Cortex of kidney (tissue), 1 donor: ENCODE measurements at places on chromosomes 12 and 14.

DNA sequence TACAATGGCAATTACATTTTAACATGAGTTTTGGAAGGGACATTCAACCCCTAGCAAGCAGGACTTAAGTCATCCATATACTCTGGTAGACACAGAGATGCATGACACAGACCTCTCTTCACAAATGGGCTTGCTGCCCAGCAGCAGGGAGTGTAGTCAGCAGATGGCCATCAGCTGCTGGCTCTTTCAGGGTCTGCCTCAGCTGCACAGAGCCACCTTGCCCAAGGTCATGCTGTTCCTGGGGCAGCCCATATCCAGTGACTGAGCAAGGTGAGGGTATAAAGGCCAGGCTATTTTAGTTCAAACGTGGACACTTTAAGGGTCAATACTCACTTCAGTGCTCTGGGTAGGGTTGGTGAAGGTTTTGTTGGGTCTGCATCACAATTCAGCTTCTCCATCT is 58.3 kb upstream of the JDP2 start:
- no peak for DNase-seq

- DNase-seq, result no peak
These were observed 42.1 kb downstream of the DYRK2 start for GRCh38 chr12:67690656-67691055.

- DNase-seq, result no peak
These were observed 144.7 kb downstream of the GPHN start for GRCh38 chr14:66652525-66653106.

DNA sequence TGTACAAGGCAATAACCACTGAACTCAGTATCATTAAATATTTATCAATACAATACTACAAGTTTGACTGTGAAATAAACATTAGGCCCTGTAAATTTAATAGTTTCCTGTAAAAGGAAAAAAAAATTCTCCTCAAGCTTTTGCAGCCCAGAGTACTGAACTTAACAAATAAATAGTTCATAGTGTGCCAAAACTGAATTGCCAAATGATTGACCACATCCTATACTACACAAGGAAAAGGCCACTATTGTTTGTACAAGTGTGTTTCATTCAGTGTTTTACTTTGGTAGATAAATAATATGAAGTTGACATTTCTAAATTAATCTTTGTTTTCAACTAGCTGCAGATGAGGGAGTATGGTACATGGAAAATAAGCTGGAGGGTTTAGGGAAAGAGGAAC is 379.6 kb downstream of the FLRT2 start:
- no peak for DNase-seq

GRCh38 chr12:110916295-110916875 is 4.0 kb downstream of the MYL2 start:
- DNase-seq, result no peak

- DNase-seq, result no peak
These were observed 28.4 kb upstream of the BDKRB2 start for GRCh38 chr14:96176275-96176674.

- no peak for DNase-seq
These were observed 1356.0 kb upstream of the SEL1L start for GRCh38 chr14:82889701-82890100.

DNA sequence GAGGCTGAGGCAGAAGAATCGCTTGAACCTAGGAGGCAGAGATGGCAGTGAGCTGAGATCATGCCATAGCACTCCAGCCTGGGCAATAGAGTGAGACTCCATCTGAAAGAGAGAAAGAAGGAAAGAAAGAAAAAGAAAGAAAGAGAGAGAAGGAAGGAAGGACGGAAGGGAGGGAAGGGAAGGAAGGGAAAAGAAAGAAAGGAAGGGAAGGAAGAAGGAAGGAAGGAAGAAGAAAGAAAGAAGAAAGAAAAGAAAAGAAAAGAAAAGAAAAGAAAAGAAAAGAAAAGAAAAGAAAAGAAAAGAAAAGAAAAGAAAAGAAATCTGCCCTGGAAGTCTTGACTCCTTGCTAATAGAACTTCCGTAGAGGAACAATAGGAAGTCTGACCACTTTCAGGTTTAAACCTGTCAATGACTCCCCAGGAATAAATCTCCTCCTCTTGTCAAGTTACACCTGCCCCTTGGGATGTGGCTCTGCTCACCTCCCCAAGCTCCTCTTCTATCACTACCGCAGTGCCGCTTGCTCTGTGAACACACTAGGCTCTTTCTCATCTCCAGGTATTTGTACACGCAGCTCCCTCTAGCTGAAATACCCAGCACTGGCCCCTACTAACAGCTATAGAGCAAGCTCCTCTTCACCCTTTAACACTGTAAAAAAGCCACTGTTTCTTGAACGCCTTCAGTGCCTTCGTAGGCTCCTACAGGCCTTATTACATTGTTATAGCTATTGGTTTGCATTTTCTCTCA is 773.1 kb upstream of the TBX3 start:
- no peak for DNase-seq

DNA sequence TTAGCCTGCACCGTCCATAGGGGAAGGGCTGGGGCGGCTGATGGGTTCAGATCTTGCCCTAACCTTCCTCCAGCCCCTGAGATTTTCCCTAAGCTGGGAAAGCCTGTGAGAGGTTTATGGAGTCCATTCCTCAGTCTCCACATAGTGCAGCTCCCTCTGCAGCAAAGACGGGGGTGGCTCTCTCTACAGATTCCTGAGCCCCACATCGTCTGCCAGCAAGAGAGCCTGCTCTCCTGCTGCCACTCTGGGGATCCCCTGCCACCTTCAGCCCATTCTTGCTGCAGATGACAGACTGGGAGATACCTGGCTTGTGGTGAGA is 3.1 kb downstream of the SMIM41 start:
- no peak for DNase-seq

DNA sequence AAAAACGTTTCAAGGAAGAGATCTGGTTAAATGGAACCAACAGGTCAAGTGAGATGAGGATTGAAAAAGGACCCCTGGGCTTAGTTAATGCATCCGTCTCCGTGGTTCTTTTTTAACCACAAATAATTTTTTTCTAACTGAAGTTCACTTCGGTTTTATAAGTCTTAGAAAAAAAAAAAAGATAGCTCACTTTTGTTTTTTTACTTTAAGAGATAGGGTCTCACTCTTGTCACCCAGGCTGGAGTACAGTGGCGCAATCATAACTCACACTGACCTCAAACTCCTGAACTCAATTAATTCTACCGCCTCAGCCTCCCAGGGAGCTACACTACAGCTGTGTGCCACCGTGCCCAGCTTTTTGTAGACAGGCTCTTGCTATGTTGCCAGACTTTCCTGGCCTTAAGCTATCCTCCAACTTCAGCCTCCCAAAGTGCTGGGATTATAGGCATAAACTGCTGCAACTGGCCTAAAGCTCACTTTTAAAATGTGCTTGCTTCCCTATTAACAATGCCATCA is 11.8 kb downstream of the HNRNPC start:
- no peak for DNase-seq

DNA sequence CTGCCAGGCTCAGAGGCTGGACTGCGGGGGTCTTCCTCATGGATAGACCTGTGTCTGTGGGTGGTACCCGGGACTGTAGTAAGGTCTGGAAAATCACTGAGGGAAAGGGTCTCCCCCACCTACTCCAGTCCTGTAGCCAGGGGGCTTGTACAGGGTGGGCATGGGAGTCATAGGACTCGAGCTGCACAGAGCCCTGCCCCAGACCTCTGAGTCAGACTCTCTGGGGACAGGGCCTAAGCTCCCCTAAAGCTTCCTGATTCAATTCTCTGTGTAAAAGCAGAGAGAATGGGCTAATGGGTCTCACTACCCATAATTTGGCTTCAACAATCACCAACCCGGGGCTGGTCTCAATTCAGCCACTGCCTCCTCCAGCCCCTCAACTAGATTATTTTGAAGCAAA is 27.0 kb downstream of the LRTM2 start:
- DNase-seq, result no peak

- DNase-seq, result no peak
These were observed 10.6 kb upstream of the MAP4K5 start for GRCh38 chr14:50542941-50543418.

DNA sequence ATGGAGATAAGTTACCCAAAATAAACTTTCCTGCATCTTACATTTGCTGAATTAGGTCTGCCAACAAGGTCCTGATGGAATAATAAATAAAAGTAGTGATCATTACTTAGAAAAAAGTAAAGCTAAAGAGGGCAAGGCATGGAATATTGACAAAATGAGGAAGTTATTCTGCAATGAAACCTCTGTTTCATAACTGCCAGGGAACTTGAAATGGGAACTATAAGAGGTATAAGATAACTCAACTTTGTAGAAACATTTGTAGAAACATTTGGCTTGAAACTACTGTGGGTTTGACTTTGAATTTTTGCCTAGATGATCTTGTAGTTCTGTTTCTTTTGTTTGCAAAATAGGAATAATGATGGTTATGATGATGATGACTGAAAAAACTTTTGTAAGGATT is 18.7 kb upstream of the YBX3 start:
- DNase-seq, result no peak

DNA sequence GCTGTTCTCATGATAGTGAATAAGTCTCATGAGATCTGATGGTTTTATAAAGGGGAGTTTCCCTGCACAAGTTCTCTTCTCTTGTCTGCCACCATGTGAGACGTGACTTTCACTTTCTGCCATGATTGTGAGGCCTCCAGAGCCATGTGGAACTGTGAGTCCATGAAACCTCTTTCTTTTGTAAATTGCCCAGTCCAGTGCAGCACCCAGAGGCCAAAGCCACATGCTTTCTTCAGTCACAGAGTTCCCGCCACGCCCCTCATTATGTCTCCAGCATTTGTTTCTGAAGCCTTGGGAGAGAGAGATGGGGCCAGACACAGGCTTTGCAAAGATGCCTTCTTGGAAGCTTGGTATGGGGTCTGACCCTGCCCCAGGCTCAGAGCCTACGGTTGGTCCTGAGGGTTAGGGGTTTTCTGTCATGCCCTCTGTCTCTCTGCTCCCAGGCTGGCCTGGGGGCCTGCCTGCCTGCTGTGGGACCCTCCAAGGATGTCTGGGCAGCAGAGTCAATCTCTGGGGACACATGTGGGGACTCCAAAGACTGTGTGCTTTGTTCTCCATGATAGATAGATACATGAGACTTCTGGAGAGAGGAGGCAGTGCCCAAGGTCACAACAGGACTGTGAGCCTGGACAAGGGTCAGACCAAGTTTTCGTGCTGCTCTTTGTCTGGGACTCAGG is 114.1 kb upstream of the PRMT8 start:
- DNase-seq, result no peak

DNA sequence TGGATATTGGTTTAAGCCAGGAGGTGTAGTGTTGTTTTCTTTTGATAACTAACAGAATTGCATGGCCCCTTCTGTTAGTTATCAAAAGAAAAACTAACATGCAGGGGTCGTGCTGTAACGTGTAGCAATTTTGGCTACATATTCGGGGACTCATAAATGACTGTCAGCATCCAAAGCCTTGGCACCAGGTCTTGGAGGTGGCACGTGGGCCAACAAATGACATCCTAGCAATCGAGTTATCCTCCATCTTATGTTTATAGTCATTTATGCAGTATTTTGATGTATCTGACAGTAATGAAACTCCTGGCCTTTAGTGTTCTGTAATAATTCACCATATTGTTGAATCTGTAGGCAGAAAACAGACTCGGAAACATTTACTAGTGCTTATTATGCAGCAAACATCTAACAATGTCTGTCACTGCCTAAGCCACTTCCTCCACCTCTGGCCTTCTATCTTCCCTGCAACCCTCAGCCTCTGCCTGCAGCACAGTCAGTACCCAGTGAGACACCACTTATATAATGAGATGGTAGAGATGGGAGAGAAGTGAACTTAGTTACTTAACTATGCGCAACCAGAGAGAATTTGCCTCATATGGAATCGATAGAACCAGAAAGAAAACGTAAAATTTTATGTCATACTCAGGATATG is 184.6 kb downstream of the AEBP2 start:
- DNase-seq, result no peak

DNA sequence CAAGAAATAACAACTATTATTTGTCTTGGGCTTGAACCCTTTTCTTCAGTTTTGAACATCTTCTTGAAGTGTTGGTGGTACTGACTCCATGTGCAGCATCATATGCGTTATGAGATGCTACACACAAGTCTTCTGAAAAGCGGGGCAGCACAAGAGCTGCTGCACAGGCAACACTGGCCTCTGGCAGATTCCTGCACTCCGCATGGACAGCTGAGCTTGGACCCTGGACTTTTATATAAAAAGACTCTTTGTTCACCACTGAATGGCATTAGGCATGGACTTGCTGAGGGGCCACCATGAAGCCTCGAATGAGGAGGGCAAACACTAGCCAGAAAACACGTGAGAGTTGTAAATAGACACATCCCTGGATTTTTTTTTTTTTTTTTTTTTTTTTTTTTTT is 210.8 kb upstream of the NPAS3 start:
- DNase-seq, result no peak

- no peak for DNase-seq
These were observed 217.3 kb downstream of the C12orf75 start for GRCh38 chr12:105547786-105548185.

GRCh38 chr12:110853836-110854235 is 7.0 kb downstream of the CCDC63 start:
- DNase-seq, result no peak

- DNase-seq, result no peak
These were observed 323.7 kb downstream of the PAWR start for GRCh38 chr12:79367032-79367589.

DNA sequence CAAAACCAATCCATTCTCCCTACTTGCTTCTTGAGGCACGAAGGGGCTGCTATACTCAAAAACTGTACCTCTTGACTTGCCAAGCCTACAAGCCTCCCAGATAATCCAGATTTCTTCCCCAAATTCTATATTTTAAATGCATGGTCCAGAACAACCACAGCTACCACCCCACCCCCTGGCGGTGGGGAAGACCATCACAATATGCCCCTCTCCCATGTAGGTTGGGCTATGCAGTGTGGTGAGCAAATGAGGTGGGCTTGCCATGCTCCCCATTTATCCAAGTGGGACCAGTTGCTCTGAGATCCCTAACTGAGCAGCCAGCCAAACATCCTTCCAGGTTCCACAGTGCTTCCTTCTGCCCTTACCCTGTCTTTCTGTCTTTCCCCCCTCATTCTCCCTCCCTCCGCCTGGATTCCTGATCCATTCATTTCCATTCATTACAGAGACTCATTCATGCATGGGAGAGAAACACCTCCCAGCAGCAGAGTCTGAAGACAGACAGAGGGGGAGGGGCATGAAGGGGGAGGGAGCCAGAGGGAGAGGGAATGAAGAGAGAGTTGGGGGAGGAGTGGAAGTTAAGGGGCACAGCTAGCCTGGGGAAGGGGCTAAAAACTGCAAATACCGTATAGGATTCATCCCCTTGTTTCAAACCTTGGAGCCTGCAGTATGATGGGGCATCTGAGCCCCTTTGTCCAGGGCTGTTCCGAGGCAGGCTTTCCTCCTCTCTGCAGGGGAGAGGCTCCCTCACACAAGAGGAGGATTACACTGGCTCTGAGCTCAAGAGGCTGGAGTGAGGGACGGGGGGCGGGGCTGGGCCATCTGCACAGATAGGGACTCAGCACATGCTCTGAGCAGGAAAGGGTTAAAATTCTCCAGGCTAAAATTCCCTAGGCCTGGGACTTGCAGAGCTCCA is 4.4 kb downstream of the ZNF219 start:
- no peak for DNase-seq

DNA sequence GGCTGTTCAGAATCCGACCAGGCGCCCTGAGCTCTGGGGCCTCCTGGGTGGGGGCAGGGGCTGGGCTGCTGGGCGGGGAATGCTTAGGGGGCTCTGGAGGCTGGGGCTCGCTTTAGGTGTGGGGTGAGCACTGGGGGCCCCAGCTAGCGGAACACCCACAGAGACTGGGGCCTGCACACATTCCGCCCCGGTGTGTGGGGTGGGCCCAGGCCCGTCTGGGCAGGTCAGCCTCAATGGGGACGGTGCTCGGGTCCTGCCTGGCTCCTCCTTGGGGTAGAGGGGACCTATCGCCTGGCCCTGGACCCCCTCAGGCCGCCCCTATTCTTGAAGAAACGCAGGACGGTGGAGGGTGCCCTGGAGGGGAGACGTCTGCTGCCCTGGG is 364.8 kb downstream of the TMEM121 start:
- DNase-seq, result no peak

GRCh38 chr12:6374028-6374785 is 1.2 kb downstream of the SCNN1A start:
- DNase-seq, result no peak
